Hypothalamus (tissue), 51 donors: ENCODE measurements at places on chromosomes 5 and 9.

GRCh38 chr5:86977808-86978207, 289.9 kb upstream of the RASA1 start:
- DNase-seq, result no peak

DNA sequence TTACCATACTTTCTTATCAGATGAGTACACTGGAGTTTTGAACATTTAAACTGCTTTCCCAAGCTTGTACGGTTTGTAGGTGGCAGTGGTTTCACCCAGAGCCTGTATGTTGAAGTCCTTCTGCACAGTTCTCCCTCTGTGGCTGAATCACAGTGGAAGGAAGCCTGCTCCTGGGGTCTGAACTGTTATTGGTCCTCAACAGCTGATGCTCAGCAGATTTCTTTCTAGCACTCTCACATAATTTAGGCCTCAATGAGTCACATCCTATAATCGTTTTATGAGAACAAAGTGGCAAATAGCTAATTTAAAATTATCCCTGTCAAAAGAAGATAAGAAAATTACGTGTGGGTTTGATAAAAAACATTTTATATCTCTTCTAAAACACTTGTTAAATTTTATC, 229.7 kb downstream of the TLE4 start:
- no peak for DNase-seq

- DNase-seq, result no peak
These were observed 56.4 kb upstream of the FANCC start for GRCh38 chr9:95373782-95374487.

DNA sequence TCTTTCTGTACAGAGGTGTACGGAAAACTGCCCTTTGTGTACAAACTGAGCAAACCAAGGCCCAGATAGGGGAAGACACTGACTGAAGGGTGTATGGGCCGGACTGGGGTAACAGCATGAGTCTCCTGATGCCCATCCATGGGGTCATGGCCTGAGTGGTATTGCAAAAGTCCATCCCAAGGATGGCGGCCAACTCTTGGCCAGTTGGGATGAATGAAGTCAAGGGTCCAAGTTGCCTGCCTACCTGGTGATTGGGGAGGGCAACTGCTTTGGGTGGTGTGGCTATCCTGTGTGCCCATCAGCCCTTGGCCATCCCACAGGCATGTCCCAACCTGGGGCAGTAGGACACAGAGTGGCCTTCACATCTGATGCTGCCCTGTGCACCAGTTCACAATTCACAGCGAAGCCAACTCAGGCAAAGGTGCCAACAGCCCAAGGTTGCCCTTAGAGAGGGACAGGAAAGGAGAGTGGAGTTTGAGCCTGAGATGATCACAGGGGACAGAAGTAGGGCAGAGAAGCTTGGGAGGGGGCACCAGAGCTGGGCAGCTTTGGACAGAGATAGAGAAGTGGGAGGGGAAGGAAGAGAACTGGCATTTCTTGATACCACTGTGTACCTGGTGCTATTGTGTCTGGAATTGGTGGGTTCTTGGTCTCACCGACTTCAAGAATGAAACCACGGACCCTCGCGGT, 46.6 kb downstream of the COL15A1 start:
- no peak for DNase-seq

DNA sequence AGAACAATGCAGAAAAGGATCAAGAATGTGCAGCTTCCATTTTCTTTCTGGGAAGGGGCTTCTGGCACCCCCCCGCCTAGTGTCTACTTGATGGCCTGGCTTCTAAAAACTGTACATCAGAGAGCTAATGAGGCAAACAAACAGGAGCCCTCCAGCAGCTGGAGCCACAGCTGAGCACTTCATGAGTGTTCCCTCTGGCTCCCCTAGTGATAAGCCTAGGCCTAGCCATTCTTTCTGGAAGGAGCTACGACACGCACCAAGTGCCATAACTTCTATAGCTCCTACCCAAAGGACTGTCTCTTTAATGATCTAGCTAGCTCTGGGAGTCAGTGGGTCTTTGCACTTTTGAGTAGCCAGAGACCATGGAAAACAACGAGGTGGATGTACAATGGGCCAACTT, 66.1 kb downstream of the DNAH5 start:
- DNase-seq, result no peak

DNA sequence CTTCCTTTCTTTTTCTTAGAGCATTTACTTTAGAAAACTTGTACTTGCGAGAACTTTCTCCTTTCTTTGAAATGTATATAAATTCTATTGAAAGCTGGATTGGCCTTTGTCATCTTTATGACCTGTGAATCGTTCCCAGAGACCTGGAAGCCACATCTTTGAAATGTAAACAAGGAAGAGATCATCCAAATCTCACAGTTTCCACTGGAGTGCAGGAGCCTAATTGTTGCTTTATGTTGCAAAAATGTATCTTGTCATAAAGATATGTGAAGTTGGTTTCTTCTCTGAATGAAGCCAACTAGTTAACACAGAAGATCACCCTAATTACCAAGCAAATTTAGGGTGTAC, 1101.8 kb downstream of the TAF11L14 start:
- DNase-seq, result no peak
